ENCODE measurements at places on chromosomes 7 and 10. TPM values are rescaled to one million over a fixed set of nuclear protein-coding genes. Genes with fewer than 3 reads are reported as not detected.

DNA sequence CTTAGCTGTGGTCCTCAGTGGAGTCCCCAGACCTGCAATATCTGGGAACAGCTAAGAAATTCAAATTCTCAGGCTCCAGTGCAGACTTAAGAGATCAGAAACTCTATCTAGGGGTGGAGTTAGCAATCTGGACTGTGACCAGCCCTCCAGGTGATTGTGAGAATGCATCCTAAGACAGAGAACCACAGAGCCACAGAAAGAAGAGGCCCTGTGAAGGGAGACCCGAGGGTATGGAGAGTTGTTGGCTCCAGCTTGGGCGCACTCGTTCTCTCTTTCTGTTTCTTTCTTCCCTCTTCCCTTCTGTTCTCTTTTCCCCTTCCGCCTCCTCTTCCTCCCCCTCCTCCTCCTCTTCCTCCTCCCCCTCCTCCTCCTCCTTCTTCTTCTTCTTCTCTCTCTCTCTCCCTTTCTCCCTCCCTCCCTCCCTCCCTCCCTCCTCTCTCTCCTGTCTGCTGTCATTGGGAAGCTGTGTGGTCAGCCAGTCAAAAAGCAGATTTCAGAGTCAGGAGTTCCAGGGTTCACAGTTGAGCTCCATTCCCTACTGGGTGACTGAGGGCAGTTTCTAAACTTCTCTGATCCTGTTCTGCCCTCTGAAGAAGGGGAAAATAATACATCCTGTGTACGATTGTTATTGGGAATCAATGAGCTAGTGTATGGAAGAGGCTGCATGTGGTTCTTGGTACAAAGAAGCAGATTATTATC lies 62.1 kb upstream of the STEAP1B start:
- H3K36me3 ChIP-seq: no peaks in the 10 kb centered on the region
- DNase-seq: peak; percentile 27
- peaks cover 12% of the 10 kb centered on the region for H3K27me3 ChIP-seq
- peaks cover 42% of the 10 kb centered on the region for H3K4me1 ChIP-seq
- no peak overlapping the region for H3K27ac ChIP-seq
- no peak overlapping the region for H3K4me3 ChIP-seq

DNA sequence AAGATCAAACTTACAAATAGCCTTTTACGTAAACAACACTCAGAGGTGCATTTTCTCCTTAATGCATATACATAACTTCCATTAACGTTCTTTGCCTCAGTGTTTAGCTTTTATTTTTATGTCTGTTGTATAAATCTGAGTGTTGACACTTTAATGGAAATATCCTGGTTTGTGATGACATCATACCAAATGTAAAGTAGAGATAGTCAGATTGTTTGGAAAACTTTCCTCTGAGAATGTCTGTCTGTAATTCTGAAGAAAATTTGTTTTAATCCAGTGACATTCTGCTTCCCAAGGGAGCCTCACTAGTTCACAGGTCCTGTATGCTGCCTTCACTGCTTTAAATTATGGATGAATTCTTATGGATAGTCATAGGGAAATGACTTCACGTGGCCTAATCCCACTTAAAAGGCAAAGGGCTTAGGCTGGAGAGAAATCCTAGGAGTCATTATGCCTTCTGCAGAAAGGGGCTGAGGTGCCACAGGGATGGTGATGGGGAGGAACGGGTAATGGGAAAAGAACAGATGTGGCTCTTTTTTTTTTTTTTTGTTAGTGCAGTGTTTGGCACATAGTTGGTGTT lies 93.2 kb downstream of the DNAJB9 start:
- no peak overlapping the region for H3K27ac ChIP-seq
- no peak overlapping the region for H3K4me3 ChIP-seq
- H3K27me3 ChIP-seq: peaks cover 5% of the 10 kb centered on the region
- no peaks in the 10 kb centered on the region for H3K36me3 ChIP-seq
- no peak for DNase-seq

DNA sequence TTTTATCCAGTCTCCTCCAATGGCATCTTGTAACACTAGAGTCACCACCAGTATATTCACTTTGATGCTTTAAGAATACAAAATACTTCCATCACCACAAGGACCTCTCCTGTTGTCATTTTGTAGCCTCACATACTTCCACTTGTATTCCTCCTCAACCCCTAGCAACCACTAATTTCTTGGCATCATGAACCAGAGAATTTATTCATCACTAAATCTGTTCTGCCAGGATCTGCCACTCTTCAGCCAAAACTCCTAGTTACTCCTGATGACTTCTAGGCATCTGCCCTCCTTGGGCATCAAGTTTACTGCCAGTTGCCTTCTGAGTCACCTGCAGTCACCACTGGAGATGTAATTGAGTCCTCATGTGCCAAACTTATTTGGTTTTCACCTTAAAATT lies 906.8 kb downstream of the CNTNAP2 start:
- H3K4me3 ChIP-seq: no peak overlapping the region
- no peak for DNase-seq
- H3K4me1 ChIP-seq: no peaks in the 10 kb centered on the region
- no peaks in the 10 kb centered on the region for H3K27me3 ChIP-seq
- no peaks in the 10 kb centered on the region for H3K36me3 ChIP-seq

DNA sequence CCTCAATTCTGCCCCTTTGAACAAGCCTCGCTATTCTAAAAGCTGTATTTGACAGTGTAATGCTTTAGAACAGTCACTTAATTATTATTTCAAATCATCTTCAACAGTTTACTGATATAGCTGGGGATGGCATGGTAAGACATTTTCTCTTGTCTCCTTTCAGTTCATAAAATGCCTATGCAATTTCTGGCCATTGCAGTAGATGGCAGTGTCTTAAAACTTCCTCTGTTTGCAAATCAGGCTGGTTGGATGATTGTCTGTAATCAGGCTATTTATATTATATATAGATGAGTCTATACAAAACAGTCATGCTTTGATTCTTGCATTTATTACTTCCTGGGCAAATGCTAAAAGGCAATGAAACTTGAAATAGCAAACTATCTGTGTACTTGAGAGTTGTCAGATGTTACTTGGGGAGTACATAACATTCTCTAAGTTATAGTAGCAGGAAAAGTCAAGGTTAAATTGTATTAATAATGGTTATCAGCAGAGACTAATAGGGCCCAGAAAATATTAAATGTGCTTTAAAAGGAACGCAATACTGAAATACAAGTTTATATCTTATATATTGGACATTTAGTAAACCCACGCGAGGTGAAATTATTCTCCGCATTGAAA lies 55.5 kb upstream of the LHFPL3 start:
- no peaks in the 10 kb centered on the region for H3K36me3 ChIP-seq
- no peak overlapping the region for H3K4me3 ChIP-seq
- H3K27me3 ChIP-seq: peaks cover 28% of the 10 kb centered on the region
- DNase-seq: peak; percentile 18
- H3K27ac ChIP-seq: no peak overlapping the region
- H3K4me1 ChIP-seq: no peaks in the 10 kb centered on the region

DNA sequence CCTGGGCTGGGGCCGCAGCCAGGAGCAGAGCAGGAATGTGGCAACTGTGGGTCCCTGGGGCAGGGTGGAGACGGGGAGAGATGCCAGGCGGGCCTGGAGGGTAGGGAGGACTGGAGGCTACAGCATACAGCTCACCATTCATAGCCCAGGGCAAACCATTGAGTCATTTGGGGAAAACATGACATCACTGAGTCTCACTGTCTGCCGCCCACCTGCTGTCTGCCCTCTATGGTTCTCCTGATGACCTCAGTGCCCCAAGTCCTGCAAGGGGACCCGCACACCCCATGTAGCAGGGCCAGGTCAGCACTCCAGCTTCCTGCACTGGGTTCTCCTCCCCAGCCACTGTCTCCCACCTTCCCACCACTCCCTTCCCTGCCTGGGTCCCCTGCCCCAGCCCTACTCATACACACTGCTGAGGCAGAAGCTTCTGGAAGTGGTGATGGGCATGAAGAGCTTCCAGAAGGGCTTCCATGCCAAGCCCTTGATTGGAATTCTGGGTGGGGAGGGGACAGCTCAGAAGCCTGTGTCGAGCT lies 10.4 kb downstream of the CHST3 start:
- peak; percentile 65 for DNase-seq
- H3K4me3 ChIP-seq: no peak overlapping the region
- H3K4me1 ChIP-seq: peaks cover 38% of the 10 kb centered on the region
- no peaks in the 10 kb centered on the region for H3K36me3 ChIP-seq
- H3K27ac ChIP-seq: peak overlapping the region; percentile 38

GRCh38 chr10:20909801-20910200 lies 12.7 kb upstream of the NEBL start:
- peaks cover 5% of the 10 kb centered on the region for H3K27me3 ChIP-seq
- H3K36me3 ChIP-seq: no peaks in the 10 kb centered on the region
- DNase-seq: no peak
- no peaks in the 10 kb centered on the region for H3K4me1 ChIP-seq
- no peak overlapping the region for H3K4me3 ChIP-seq

GRCh38 chr10:131946321-131946751 lies 35.4 kb downstream of the BNIP3 start:
- H3K27me3 ChIP-seq: no peaks in the 10 kb centered on the region
- peaks cover 45% of the 10 kb centered on the region for H3K36me3 ChIP-seq
- peaks cover 2% of the 10 kb centered on the region for H3K4me1 ChIP-seq
- H3K27ac ChIP-seq: no peak overlapping the region
- no peak overlapping the region for H3K4me3 ChIP-seq
- no peak for DNase-seq

SLC39A12 gene
- total RNA-seq: not detected
